Ovary (tissue), 10 donors: ENCODE measurements at places on chromosomes 16 and 17. TPM values are rescaled to one million over a fixed set of nuclear protein-coding genes. Genes with fewer than 3 reads are reported as not detected.

DNA sequence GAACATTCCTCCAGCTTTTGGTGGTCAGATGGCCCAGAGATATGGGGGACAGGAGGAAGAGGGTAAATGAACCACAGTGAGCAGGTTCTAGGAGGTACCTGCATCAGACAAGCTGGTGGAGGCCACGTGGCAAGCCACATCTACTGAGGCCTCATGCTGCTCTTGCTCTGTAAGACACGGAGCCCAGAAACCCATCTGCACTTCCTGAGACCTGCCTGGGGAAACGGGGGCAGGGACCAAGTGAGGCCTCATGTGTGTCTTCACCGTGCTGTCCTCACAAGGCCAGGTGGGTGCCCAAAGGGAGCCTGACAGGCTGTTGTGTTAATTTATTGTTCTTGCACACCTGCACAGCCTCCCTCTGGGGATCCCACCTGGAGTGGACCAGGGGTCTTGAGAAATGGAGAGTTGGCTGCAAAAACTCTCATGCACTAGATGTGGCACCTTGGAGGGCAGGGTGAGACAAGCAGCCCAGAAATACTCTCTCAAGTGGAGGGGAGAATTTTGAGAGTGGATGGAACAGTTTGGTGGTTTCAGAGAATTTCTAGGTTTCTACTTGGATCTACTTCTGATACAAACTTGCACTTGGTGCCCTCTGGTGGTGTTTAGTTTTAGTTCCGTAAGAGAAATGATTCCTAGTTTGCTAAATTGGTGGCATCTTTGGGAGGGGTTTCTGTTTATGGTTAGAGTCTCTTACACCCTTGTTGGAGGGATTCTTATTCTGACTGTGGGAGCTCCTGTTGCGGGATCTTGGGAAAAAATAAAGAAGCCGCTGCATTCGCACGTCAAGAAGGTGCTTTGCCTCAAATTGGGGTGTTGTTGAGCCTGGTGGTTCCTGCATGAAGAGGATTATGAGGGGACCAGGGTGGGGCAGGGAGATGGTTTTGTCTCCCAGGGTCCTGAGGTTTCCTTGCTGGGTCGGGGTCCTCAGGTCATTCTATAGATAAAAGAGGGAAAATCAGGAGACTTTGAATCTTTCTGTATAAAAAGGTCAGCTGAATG is 47.5 kb downstream of the SLC6A2 start:
- H3K4me3 ChIP-seq, result no peak overlapping the region
- no peaks in the 10 kb centered on the region for H3K36me3 ChIP-seq
- H3K27me3 ChIP-seq, result no peaks in the 10 kb centered on the region
- no peak overlapping the region for H3K27ac ChIP-seq
- no peak for DNase-seq

DNA sequence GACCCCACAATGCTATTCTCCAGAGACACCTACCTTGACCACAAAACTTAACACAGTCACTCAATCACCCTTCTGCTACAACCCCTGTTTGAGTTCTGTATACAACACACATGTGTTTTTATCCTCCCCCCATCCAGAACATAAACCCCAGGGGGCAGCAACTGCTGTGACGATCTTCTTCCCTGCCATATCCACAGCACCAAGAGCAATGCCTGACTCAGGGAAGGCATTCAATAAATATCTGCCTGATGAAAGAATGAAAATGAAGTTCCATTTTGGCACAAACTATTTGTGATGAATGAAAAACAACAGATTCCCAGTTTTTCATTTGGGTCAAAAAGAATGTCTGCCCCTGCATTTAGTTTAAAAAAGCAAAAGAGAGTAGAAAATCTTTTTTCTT is 27.0 kb downstream of the ASIC2 start:
- DNase-seq, result no peak
- H3K27ac ChIP-seq, result no peak overlapping the region
- H3K36me3 ChIP-seq, result no peaks in the 10 kb centered on the region
- no peak overlapping the region for H3K4me3 ChIP-seq

- no peaks in the 10 kb centered on the region for H3K4me1 ChIP-seq
- no peak overlapping the region for H3K4me3 ChIP-seq
- DNase-seq, result no peak
- H3K27me3 ChIP-seq, result no peaks in the 10 kb centered on the region
These were observed 67.7 kb downstream of the TBX4 start for GRCh38 chr17:61519754-61520440.

Gene CHST5
- 0.80 TPM for total RNA-seq

Gene SLC2A4
- 1.3 TPM for total RNA-seq

- H3K36me3 ChIP-seq, result no peaks in the 10 kb centered on the region
- no peaks in the 10 kb centered on the region for H3K4me1 ChIP-seq
- no peak overlapping the region for H3K4me3 ChIP-seq
- H3K27me3 ChIP-seq, result no peaks in the 10 kb centered on the region
These were observed 86.3 kb upstream of the RPL38 start for GRCh38 chr17:74117087-74117698.

Gene CCDC200
- 0.57 TPM for total RNA-seq

DNA sequence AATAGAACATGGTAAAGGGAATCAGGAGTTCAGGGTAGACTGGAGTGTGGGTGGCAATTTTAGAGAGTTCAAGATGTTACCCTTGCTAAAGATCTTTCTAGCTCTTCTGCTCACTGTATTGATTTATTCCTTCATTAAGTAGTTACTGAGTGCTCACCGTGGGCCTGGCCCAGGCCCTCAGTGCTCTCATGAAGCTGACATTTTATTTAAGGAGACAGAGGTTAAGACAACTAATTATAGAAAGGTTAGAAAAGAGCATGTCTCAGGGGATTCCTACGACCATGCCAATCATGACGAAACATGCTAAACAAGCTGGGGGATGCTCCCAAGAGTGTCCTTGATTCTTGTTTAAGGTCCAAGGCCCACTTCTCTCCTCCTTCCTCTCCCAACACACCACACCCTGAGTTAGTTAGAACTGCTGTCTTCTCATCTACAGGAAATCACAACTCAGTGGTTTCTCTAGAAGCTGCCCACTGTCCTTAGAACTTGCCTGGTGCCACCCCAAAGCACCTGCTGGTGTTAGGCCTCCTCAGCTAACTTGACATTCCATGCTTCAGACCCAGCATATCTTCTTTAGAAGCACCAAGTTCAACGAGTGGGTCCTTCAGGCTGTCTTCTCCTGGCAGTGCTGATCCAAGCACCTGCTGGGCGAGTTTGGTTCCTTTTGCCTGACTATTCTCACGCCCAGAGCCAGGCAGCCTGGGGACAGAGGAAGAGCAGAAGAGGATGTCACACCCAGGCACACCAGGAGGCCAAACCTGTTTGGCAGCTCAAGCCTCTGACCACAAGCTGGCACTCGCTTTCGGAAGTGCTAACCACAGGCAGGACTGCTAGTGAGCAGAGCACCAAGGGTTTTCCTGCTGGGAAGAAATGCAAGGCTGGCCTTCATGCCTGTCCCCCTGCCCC is 79.0 kb downstream of the GAS7 start:
- no peak overlapping the region for H3K27ac ChIP-seq
- H3K4me1 ChIP-seq, result peaks cover 20% of the 10 kb centered on the region
- H3K27me3 ChIP-seq, result no peaks in the 10 kb centered on the region
- DNase-seq, result no peak
- H3K4me3 ChIP-seq, result no peak overlapping the region

Gene CPNE7
- 1.4 TPM for total RNA-seq

GRCh38 chr17:12642034-12642433 is 23.7 kb upstream of the MYOCD start:
- H3K4me1 ChIP-seq, result peaks cover 5% of the 10 kb centered on the region
- no peaks in the 10 kb centered on the region for H3K27me3 ChIP-seq
- no peak overlapping the region for H3K4me3 ChIP-seq
- H3K36me3 ChIP-seq, result no peaks in the 10 kb centered on the region
- H3K27ac ChIP-seq, result no peak overlapping the region

DNA sequence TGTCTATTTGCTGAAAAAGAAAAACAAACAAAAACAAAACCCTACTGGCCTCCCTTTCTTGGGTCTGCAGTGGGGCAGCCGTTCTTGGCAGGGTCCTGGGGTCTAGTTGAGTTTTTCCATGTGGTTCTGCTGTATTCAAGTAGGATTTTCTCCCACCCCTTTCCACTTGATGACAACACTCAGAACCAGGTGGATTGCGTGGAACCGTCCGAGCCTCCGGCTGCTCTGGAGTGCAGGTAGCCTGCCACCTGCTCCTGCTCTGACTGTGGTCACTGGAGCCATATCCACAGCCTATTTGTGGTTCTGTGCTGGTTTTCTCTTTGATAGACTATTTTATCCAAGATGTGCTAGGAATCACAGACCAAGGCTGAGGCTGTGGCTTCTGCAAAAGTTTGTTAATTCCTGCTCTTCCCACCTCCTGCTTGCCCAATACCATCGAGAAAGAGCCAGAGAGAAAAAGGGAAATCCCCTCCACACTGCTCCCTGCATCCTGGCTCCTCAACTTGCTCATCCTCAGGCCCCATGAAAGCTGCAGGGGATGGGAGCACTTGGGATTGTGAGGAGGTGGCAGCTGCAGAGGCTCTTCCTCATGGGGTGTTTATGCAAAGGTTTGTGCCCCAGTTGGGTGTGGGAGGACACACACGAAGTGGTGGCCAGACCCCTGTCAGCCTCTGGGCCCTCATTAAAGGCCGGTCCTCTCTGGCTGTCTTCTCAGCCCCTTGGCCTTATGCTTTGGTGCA is 377.8 kb upstream of the TNRC6C start:
- H3K27ac ChIP-seq, result no peak overlapping the region
- H3K36me3 ChIP-seq, result no peaks in the 10 kb centered on the region
- DNase-seq, result no peak
- no peaks in the 10 kb centered on the region for H3K27me3 ChIP-seq
- no peak overlapping the region for H3K4me3 ChIP-seq
